ENCODE measurements at places on chromosomes 16 and 17.

DNA sequence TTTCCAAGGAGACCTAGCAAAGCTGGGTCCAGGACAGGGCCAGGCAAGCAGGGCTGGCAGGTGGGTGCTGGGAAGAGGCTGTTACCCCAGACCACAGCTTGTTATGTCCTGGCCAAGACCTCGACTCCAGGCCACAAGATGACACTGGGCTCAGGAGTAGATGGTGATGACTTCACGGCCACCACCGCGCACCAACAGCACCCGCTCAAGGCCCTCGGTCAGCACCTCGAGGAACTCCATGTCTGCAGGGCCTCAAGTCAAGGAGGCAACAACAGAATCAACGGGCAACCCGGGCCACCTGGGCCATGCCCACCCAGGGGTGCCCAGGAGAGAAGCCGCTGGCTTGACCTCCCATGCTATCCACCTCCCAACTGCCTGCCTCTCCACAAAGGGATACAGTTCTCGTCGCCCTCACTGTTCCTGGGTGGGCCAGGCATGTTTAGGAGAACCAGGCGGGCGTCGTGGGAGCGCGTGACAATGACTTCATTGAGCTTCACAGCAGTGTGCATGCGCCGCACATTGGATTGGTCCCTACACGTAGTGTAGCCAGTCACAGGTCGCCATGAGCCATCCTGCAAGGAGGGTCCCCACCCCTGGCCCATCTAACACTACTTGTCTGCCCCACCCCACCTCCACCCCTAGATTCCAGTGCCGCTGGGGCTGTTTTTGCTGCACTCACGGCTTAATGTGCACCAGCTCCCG, 921 bp upstream of the LCAT start:
- no peak for DNase-seq

DNA sequence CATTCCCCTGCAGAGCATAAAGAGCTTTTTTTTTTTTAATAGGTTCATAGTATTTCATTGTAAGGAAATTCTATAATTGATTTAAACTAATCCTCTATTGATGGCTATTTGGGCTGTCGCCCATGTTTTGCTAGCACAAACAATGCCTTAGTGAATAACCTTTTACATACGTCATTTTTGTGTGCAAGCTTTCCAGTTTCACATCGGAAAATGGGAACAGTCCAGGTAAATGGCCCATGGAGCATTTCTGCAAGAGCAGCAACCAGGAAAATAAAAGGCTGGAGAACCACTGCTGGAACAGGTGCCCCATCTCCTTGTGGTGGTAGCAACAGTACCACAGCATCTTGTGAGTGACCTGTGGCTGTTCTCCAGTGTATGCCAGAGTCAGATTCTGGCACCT, 48.6 kb downstream of the CDH1 start:
- no peak for DNase-seq

- peak; percentile 23 for DNase-seq
Observed at GRCh38 chr16:73058616-73059409, 10.9 kb upstream of the ZFHX3 start.

GRCh38 chr16:27514806-27515205, 34.9 kb downstream of the GTF3C1 start:
- no peak for DNase-seq

DNA sequence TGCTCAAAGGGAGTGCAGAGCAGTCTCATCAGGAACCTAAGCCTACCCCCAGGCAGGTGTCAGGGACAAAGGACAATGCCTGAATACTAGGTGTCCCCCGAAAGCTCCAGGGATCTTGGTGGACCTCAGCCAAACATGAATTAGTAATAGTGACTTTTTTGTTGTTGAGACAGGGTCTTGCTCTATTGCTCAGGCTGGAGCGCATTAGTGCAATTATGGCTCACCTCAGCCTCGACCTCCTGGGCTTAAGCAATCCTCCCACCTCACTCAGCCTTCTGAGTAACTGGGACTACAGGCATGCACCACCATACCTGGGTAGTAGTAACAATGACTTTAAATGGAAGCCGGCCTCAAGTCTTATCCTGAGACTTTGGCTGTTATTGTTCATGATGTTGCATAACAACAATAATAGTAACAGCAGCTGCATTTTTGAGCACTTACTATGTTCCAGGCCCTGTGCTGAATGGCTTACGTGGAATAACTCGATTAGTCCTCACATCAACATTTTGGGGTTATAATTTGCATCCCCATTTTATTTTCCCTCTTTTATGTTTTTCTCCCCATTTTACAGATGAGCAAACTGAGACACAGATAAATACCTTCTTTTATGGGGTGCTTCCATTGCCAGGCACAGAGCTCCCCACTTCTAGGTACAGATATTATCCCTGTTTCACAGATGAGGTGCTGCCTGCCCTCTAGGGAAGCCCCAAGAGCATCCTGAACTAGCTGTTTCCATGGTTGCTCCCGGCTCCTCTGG, 19.5 kb downstream of the CNGB1 start:
- no peak for DNase-seq

DNA sequence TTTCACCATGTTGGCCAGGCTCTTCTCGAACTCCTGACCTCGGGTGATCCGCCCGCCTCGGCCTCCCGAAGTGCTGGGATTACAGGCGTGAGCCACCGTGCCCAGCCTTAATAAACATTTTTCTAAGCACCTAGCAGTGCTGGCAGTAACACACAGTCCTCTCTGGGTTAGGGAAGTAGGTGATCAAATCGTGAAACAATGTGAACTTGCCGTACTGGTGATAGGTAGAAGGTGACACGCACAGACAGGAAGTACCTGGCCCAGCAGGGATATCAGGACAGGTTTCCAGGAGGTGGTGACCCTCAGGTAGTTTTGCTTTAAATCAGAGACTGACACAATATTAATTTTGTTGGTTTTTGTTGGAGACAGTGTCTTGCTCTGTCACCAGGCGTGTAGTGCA, 4.5 kb downstream of the PLD2 start:
- no peak for DNase-seq

DNA sequence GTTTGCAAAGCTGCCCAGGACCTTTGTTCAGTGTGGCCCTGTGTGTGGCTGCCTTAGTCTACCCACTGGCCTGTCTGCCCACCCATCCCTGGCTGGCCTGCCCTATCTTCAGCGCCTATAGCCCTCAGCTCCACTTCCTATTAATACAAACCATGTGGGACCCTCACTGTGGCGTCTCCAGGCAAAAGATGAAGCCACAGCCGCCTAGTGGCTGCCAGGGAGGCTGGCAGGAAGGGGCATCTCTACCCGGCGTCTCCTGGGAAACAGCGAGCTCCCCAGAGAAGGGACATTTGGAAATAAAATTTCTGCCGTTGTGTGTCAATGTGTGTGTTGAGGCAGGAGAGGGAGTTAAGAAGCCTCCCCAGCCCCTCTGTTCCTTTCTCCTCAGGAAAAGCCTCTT, 31.5 kb downstream of the NEUROD2 start:
- no peak for DNase-seq

GRCh38 chr16:9913604-9914326, 268.5 kb downstream of the GRIN2A start:
- no peak for DNase-seq

- DNase-seq, result no peak
Observed at GRCh38 chr17:39231591-39232551, 6.1 kb upstream of the STAC2 start.

- no peak for DNase-seq
Observed at GRCh38 chr16:86038926-86039310, 140.0 kb downstream of the IRF8 start.

DNA sequence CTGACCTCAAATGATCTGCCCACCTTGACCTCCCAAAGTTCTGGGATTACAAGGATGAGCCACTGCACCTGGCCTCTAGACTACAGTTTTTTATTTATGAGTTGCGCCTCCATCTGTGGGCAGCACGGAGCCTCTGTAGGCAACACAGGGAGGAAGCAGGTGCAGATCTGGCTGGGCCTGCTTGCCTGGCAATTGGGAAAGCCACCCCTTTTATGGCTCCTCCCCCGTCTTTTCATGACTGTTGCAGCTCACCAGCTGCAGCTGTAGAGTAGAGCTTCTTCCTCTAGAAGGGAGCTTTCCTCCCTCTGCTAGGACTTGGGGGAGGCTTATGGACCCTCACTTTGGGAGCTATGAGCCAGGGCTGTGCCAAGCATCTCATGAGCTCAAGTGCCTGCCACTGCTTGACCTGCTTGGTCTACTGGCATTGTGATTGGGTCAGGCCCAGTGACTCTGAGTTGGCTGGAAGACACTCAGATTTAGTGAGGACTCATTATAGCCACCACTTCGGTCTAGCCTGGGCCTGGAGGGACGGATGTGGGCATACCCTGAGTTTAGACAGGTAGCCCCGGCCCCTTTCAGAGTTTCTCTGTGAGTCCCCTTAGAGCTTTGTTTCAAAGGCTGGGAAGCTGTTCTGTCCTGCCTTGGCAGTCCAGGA, 6.9 kb upstream of the SLC7A6 start:
- DNase-seq, result no peak

DNA sequence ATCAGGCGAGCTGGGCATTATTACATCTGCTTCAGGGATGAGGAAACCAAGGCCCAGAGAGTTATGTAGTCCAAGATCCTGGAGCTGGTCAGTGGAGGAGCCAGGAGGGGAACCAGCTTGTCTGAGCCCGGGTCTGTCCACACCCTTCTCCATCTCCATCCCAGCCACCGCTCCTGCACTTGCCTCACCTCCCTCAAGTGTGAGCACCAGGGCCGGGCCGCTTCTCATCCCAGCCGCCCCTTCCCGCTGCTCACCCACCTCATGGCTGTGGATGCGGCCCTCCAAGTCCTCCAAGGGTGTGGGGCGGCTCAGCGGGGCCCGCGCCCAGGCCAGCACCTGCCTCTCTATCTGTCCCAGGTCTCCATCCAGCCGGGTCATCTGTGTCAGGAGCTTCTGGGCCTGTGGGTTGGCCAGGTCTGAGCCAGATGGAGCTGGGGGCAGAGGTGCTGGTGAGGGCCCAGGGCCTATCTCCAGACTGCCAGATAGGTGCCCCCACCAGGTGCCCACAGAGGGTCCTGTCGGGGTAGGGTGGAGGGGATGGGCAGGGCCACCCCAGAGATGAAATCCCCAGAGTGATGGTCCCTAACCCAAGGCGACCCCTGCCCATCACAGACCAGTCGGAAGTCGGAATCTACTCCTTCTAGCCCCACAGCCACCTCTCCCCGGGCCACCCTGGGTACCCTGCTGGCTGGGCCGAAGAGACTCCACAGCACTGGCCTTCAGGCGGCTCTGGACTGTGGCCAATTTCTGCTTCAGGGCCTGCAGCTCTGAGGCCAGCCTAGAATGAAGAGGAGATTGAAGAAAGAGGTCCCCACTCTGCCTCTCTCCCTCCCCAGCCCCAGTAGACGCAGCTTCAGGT, 9.4 kb downstream of the EVPL start:
- no peak for DNase-seq

GRCh38 chr17:58335779-58336455, 7.3 kb upstream of the TSPOAP1 start:
- no peak for DNase-seq

- DNase-seq, result no peak
Observed at GRCh38 chr16:85915125-85915845, 16.3 kb downstream of the IRF8 start.

DNA sequence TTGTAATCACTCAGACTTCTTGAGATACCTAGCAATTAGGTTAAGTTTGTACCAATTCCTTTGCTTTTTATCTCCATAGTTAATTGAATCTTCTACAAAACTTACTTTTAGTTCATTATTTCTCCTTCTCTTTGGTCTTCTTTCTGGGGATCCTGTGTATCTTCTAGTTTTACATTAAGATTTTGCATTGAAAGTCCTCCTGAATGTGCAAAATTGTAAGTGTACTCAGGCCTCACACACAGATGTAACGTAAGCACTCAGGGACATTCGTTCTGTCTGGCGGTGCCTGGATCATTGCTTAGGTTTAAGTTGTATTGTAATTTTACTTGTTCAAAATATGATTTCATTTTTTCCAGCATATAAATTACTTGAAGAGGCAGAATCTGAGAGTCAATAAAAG, 222.6 kb upstream of the CPHXL start:
- DNase-seq, result no peak

- no peak for DNase-seq
Observed at GRCh38 chr16:22764662-22765327, 49.2 kb upstream of the HS3ST2 start.

GRCh38 chr17:17029938-17030337, 12.3 kb upstream of the MPRIP start:
- DNase-seq, result no peak

DNA sequence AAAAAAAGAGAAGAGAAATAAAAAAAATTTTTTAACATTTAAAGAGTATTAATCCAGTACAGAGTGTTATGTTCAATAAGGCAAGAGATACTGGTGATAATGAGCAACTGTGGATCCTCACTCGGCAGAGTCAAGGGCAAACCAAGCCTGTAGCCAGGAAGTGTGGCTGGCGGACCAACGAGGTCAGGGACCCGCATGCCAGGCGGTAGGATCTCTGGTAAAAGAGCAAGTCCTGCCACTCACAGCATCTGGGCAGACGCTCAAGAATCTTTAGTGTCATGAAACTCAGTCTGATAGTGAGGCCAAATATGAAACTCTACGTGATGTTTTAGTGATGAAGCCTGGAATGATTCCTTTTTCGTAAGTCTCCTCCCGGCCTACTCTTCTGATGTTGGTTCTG, 8.3 kb upstream of the GEMIN4 start:
- DNase-seq, result no peak

DNA sequence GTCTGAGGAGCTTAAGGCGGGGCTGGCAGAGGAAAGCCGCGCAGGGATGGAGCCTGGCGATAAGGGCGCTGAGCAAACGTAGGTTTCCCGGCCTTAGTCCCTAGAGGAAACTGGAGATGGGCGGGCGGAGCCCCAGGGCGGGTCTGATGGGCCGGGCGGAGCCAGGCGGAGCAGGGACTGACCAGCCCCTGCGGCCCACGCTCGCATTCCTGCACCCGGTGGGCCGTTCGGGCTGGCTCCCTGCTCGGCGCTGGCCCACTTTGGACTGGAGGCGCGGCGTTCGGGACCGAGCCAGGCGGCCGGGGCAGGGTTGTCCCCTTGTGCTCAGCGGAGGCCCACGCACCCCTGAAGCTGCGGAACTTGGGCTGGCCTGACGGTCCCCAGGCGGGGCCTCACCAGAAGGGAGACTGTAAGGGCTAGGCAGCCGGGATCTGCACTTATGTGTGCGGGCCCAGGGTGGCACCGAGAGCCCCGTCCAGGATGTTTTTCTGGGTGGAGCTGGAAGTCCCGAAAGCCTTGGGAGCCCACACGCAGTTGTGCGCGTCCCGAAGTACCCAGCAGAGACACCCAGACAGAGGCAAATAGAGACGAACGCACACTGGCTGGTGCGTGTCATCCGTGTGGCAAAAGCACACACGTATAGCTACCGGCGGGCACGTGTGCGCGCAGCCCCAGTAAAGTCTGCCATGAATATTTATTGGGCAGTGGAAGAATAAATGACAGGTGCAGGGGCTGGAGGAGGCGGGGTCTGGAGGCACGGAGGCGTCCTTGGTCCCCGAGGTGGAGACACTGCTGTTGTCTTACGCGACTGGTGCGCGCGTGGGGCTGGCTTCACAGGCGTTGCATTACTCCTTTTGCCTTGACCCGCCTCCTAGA, 1.4 kb downstream of the PYDC1 start:
- peak; percentile 23 for DNase-seq

GRCh38 chr17:82519971-82520903, 705 bp downstream of the FOXK2 start:
- DNase-seq, result peak; percentile 16

Measured in kidney glomerular epithelial cell (primary cell).